Activated T-cell treated with anti-CD3 and anti-CD28 coated beads, Interleukin-2, amount 50 U/mL, for 1 hour (primary cell): ENCODE measurements at places on chromosomes 16 and 17.

DNA sequence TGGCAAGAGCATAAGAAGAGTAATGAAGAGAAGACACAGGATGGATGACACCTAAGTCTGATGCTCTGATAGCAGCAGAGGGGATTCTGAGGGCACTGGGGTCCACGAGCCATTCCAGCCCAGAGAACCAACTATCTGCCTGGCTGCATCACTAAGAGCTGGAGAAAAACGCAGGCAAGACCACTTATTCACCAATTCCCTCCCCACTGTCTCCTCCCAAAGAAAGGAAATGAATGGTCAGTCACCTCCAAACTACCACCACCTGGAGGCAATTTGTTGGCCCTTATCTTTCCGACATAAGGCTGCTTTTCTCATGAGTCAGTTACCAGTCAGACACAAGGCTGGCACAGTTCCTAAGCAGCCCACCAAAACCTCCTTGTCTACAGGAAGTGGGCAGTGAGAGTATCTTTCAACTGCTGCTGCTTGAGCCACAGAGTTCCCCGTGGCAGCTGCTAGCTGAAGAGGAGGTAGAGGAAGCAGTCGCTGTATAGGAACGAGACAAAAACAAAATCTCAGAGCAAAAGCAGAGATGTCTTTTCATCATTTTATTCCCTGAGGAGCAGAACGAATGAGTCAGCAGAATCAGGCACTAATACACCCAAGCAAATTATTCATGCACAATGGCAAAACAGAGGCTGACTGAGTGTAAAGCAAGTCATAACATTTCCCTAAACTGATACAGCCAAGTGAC is 111.1 kb downstream of the SMG6 start:
- DNase-seq: peak; percentile 51

- no peak for DNase-seq
These were observed 66.7 kb downstream of the NACA2 start for GRCh38 chr17:61524319-61524718.

GRCh38 chr16:48110982-48111381 is 44.8 kb downstream of the ABCC12 start:
- no peak for DNase-seq

GRCh38 chr17:67025216-67025792 is 19.1 kb upstream of the CACNG1 start:
- no peak for DNase-seq

- DNase-seq: no peak
These were observed 7.3 kb downstream of the TEX2 start for GRCh38 chr17:64255764-64256163.

GRCh38 chr17:55668312-55668920 is 54.2 kb downstream of the TMEM100 start:
- no peak for DNase-seq

DNA sequence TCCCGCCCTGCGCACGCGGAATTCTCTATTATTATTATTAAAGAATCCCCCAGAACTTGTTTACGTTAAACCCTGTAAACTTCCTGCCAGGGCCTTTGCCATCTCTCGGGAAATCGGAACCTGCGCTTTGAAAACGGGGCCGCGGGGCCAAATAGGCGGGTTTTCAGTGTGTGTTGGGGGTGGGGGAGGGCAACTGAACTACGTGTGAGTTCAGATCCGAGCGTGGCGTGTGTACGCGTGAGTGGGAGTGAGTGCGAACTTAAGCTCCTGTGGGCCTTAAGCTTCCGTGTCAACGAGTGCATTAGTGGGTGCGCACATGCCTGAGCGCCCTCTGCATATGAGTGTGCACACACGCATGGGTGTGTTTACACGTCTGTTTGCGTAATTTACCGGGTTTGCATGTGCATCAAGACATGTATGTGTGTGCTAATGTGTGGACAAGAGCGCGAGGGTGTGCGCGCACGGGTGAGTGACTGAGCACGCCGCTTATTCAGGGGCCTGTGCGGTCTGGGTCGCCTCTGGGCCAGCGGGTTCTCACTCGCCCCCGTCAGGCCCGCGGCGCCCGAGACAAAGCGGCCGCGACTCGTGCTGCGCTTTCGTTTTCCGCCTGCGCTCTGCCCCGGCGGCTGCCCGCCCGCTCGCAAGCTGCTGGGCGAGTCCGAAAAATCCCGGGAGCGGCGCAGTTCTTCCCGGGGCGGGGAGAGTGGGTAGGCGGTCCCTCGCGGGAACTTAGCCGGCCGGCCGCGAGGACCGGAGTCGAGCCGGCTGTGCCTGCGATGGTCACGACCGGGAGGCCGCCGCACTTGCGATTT is 1.2 kb upstream of the FOXF1 start:
- no peak for DNase-seq

DNA sequence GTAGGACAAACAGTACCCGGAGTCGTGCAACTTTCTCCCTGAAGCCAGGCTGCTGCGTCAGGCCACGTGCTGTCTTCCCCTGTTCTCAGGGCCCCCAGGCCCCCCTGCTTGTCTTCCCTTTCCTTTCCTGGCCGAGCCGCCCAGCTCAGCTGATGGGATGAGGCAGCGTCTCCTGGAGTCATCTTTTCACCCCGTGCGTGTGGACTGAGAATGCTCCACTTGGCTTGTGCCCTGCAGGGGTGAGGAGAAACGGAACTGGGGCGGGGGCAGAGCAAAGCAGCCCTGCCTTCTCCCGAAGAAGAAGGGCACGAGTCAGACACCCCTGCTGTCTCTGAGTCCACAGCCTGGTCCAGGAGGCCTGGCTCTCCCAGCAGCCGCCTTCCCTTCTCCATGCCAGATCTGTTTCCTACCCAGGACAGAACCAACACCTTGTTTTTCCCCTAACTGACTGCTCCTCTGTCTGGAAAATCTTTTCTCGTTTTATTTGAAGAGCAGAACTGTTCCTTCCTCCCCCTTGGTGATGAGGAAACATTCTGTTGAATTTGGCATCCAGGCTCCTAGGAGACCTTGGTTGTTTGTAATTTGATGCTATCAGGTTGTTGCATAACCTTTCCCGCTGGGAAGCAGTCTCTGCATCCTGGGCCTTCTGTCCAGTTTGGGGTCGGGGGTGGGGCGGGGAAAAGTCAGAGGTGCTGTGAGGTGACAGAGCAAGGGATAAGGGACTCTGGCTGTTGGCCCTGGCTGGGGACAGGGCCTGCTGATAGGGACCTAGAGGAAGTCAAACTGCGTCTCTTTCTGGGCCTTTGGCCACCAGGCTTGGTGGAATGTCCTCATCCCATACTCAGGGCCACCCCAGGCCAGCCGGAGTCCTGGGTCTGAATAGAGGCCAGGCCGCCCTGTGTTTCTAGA is 78.8 kb downstream of the WIPI1 start:
- no peak for DNase-seq

- DNase-seq: peak; percentile 30
These were observed 124.1 kb downstream of the PRKCA start for GRCh38 chr17:66426397-66427033.

DNA sequence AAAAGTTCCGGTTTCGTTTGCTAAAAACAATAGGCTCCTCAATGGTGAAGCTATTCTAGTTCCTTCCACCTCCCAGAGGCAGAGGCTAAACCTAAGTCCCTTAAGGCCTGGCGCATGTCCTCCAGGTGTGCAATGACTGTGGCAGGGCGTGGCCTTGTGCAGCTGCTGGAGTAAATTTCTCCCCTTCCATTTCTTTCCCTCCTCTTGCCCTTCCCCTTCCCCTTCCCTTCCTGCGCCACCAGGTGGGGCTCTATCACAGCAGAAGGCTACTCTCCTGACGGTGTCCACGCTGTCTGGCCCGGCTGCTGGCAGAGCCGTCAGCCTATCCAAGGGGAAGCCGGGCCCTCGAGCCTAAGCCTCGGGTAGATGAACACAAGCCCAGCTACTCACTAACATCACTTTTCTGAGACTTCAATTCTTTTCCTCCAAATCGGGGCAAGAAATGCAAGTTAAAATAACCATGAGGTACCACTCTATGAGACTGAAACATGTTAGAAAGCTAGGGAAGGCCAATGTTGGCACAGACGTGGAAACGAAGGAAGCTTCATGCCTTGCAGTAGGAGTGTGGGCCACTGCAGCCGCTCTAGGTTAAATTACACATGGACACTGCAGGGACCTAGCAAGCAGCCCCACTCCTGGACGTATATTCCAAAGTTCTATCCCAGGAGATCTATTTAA is 34.4 kb downstream of the C16orf78 start:
- DNase-seq: peak; percentile 68

- no peak for DNase-seq
These were observed 83.5 kb downstream of the VMP1 start for GRCh38 chr17:59790910-59791309.

DNA sequence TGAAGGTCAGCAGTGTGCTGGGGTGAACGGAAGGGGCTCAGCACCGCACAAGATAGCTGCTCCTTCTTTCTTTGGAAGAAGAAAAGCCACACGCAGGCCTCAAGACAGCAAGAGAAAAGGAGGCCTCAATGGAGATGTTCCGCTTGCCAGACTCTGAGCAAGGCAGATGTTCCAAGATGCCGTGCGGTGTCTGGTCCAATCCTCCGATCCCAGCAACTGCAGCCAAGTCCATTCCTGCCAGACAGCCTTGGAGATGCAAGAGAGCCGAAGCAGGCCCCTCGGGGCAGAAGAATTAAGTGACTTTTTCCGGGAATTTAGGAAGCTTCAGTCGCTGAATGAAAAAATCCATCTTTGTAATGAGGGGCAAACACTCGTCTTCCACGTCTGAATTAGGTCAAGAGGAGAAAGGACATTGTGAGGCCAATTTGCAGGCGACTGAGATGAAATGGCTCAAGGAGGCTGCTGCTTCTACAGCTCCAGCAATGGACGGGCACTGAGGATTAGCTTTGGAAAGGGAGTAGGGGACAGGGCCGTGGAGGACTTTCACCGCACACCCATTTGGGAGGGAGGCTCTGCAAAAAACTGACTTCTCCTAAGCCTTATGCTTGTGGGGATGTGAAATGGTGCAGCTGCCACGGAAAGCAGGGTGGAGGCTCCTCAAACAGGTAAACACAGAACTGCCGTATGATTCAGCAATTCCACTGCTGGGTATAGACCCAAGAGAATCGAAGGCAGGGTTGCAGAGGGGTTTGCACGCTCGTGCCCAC is 44.7 kb downstream of the RPH3AL start:
- DNase-seq: no peak

GRCh38 chr17:1412185-1413110 is 12.4 kb upstream of the YWHAE start:
- no peak for DNase-seq

DNA sequence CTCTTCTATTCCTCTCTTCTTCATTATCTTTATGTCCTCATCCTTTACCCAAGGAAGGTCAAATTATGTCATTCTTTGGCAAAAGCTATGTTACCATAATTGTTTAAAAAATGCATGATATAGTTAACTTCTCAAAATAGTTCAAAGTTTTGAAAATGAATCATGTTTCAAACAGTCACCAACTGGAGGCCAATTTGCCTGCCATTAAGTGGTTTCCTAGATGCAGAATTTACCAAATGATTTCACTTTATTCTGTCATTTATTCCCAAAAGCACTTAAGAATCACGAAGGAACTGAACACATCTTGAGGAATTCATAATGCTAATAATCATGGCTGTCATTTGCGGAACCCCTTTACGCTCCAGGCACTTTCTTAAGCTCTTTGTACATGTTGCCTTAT is 190.9 kb upstream of the CDH11 start:
- no peak for DNase-seq

GRCh38 chr16:29745121-29745852 is 503 bp downstream of the C16orf54 start:
- no peak for DNase-seq

GRCh38 chr16:53933407-53933806 is 229.5 kb downstream of the FTO start:
- no peak for DNase-seq

GRCh38 chr16:17360693-17361122 is 110.1 kb downstream of the XYLT1 start:
- no peak for DNase-seq

GRCh38 chr16:5510819-5511370 is 413.3 kb upstream of the EEF2KMT start:
- no peak for DNase-seq

GRCh38 chr17:66712453-66712852 is 122.5 kb upstream of the CACNG5 start:
- no peak for DNase-seq
